ENCODE measurements at places on chromosomes 3 and 15.
A peak's percentile ranks its signal among the peaks of the same experiment; 100 is the strongest.

- no peak for DNase-seq
Measured at GRCh38 chr3:152391671-152392070, 122.9 kb downstream of the MBNL1 start.

DNA sequence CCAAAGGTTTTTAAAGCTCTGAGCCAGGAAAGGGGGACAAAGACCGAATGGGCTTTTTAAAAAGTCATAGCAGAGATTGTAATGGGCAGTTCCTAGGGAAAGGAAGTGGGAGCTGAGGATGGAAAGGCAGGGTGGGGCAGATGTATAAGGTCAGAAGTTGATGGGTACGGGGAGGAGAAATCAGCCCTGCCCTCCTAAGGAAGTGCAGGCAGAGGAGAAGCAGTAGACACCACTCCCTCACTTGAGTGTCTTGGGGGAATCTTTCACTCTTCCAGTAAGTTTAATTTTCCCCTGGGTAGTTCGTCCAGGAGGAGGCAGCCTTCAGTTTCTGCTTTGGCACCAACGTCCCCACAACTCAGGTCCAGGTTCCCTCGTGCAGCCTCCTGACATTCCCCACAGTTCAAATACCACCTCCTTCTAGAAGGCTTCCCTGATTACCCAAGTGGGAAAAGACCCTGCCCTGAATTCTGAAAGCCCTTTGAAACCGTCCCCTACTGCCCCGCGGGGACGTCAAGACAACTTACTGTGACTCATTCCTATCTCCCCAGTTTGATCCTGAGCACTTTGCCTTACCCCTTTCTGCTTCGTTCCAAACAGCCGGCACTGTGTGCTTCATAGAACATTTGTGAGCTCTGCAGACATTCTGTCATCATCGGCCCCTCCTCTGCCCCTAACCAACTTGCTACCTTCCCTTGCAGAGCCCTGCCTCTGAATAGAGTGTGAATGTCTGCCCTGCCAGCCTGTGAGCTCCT, 14.3 kb upstream of the SRP14 start:
- no peak for DNase-seq

DNA sequence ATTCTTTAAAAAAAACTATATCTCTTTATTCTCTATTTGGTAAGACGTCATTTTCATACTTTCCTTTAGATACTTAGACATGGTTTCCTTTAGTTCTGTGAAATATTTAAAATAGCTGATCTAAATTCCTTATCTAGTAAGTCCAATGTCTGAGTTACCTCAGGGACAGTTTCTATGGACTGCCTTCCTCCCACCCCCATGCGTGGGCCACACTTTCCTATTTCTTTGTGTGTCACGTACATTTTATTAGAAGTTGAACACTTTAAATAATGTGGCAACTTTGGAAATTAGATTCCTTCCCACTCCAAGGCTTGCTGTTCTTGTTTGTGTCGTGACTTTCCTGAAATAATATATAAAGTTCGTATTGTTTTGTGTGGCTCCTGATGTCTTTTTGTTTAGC, 260.7 kb downstream of the EDEM1 start:
- no peak for DNase-seq

- no peak for DNase-seq
Measured at GRCh38 chr15:29528276-29528675, 258.7 kb upstream of the NSMCE3 start.

DNA sequence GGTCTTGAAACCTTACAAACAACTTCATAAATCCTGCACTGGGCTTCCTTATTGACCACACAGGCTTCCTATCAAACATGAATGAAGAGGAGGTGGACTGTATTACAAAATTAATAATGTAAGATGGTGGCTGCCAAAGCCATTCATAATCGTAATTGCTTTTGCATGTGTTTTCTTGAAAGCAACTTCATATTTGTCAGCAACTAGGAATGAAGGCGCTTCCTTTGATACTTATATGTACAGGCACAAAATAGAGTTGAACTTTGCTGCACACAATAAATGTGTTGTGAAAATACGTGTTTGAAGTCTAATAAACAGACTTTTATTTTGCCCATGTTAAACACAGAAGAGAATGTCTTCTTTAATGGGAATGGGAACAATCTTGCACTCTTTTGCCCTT, 72.1 kb upstream of the OXTR start:
- DNase-seq, result no peak

GRCh38 chr15:44710236-44711095, 657 bp downstream of the PATL2 start:
- DNase-seq, result peak; percentile 38

DNA sequence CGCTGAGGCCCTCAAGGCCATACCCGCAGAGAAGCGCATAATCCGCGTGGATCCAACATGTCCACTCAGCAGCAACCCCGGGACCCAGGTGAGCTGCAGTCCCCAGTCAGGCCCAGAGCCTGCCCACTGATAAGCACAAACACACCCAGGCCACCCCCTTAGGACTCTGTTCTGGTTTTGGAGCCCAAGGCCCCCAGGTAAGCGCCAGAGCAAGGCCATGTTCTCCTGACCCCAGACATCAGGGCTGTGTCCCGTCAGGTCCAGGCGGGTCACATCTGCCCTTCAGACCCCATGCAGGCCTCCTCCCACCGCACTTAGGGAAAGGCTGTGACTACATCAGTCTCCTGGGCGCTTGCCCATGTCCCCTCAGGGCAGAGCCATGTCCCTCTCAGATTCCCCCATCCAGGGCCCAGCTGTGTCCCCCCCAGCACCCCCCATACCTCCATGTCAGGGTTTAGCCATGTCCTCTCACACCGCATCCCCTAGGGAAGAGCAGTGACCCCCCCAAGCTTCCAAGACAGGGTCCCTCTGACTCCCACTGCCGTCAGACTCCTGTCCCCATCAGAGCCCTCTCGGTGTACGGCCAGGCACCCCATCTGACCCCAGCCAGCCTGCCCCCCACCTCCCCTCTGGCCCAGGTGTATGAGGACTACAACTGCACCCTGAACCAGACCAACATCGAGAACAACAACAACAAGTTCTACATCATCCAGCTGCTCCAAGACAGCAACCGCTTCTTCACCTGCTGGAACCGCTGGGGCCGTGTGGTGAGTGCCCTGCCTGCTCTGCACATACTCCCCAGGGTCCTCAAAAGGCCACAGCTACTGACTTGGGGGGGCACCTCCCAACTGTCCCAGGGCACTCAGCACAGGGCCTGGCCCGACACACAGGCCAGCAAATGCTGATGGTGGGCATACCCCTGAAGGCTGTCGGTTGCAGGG, 1.6 kb downstream of the PARP3 start:
- no peak for DNase-seq

DNA sequence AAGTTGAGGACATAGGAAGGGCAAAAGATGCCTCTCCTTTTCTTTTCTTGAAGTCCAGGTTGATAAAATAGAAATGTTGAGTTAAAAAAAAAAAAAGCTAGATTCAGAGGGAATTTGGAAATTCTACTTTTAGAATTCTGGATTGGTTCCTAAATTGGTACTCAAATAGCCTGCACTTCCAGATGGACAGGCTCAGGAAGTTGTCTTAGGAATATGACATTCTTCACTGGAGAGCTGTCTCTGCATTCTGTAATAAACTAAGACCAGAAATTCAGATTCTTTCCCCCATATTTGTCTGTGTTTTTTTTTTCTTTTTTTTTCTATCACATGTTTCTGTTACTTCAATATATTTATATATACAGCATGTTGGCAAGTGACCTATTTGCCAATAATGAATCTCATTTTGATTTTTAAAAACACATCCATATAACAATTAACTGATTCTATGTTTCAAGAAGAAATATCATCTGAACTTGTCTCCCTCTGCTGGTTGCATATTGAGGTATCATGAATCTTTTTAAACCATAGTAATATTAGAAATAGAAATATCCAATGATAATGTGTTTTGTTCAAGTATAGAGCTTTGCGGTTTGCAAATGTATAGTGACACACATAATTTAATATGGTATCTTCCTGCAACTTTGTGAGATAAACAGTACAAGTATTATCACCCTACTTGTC, 8.5 kb upstream of the LSAMP start:
- no peak for DNase-seq

- no peak for DNase-seq
Measured at GRCh38 chr15:65595960-65596359, 15.0 kb downstream of the INTS14 start.

DNA sequence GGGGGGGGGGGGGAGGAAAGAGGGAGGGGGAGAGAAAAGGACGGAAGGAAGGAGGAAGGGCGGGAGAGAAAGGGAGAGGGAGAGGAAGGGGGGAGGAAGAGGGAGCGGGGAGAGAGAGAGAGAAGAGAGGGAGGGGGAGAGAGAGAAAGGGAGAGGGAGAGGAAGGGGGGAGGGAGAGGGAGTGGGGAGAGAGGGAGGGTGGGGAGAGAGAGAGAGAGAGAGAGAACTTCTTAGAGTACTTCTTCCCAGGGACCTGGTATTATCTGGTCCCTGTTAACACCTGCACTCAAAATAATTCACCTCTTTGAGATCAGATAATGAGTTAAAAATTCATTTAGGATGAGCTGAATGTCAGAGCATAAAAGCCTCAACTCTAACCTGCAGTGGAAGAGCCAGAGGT, 1.1 kb downstream of the SEC13 start:
- no peak for DNase-seq

- no peak for DNase-seq
Measured at GRCh38 chr3:187770224-187770623, 25.0 kb upstream of the BCL6 start.

- peak; percentile 8 for DNase-seq
Measured at GRCh38 chr3:31980530-31981205, 394 bp downstream of the OSBPL10 start.

DNA sequence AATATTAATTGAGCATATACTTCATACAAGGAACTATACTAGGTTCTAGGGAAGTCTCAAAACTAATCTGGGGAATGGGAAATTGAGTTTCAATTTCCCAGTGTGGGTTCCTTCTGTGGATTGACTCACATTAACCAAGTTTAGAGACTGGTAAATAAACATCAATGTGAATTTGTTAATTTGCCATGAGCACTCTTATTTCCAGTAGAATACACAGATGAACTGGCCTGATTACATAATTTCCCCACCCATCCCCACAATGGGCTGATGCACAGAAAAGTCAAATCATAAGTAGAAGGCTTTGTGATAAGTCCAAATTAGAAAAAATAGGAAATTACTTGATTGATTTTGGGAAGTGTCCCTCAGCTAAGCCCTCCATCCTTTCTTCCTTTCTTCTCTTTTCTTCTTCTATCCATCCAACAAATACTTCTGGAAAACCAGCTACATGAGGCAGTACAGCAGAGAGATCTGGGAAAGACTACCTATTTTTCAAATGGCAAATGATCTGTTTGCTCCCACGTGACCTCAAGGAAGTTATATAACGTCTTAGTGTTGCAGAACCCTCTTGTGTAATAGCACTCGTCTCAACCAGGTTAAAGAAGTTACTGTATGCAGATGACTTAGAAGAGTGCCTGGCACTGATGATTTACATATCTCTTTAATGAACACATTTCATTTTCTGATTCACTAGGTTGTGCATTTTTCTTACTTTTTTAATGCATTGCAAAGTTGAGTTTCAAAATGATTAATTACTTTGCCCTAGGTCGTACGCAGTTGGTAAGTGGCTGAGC, 312.3 kb downstream of the SV2B start:
- no peak for DNase-seq

DNA sequence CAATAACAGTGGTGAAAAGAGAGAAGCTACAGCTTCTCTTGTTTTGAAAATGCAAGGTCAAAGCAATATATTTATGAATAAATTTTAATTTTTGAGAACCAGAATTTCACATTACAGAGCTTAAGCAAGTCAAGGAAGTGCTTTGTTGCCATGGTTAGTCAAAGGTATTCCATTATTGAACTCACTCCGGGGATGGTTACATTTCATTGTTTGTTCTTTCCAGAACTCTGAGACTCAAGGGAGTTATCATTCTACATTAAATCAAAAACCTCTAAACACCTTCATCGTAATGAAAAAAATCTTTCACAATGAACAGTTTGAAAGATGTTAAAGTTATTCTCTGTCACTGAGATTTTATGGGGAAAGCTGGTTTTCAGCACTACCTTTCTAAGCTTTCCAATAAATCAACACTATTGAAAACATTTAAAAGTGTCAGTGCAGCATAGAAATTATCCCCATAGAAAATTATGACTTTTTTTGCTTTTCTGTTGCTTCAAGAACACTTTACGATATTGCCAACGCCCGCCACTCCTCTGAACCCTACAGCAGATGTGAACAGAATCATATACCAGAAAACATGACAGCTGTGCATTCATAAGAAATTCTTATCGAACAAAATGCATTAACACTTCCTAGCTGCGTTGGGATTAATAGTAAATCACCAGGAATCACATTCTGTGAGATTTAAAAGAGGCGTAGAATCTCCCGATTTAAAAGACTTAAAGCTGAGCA, 83.0 kb downstream of the OTOL1 start:
- no peak for DNase-seq

DNA sequence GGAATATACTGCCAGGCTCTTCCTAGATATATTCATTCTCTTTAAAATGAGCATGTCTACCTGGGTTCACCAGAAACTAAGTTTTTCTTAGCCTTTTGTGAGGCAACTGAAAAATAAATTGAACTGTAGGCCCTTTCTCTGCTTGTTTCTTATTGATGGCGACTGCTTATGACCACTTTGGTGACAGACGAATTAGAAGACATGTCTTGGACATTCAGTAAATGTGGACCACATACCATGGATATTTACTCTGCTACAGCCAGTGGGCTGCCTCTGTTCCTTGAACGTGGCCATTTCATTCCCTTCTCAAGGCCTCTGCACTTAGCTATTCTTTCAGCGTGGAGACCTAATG, 603 bp upstream of the SELENOK start:
- no peak for DNase-seq

DNA sequence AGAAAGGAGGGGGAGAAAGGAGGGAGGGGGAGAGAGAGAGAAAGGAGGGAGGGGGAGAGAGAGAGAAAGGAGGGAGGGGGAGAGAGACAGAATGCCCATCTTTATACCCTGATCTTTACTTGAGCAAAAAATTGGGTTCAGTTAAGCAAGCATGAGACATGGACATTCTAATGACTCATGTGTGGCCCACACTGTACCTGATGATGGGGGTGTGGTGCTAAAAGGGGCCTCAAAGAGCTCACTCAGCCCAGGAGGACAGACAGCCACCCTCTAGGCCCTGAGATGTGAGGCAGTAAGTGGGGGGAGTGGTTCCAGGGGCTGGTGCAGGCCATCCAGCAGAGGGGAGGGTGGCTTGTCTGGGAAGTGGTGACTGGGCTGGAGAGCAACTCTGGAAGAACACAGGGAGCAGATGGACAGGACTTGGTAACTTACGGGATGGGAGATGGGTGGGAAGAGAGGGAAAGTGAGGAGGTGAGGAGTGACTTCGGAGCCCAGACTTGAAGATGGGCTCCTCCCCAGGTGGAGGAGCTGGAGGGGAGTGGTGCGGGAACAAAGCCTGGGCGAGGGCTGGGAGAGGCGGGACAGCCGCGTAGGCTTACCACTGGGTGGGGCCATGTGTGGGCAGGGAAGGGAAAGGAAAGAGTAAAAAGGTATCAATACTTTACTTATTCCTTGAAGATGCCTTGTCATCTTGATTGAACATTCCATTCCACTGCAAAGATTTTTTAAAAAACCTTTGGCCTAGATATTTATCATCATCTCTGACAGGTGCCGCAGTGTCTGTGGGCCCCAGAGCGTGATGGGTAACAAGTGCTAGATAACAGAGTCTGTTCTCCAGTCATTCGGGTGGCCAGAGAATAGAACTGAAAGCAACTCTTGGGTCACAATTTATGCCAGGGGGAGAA, 32.3 kb downstream of the TSPAN3 start:
- no peak for DNase-seq

GRCh38 chr15:40388941-40389823, 6.7 kb downstream of the KNSTRN start:
- DNase-seq, result no peak
